NCI-H1436 (cell line): ENCODE measurements at places on chromosomes 1 and 21.

- DNase-seq, result no peak
Observed at GRCh38 chr1:162094271-162094670, 24.8 kb downstream of the NOS1AP start.

- DNase-seq, result no peak
Observed at GRCh38 chr1:199264911-199265310, 626.1 kb downstream of the PTPRC start.

DNA sequence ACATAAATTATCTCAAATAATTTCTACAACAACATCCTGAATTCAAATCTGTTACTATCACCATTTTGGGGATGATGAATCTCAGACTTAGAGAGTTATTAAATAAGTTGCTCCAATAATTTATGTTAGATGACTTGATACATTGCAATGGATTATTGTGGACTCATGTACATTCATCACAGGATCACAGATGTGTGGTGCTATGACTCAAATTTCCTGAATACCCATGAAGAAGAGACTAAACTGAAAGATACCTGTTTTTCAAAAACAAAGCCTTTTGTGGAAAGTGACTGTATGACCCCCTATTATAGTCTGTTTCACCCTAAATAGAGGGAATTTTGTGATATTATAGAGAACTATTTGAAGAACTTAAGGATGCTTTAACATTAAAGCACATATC lies 315.0 kb downstream of the PLA2G4A start:
- DNase-seq, result no peak

DNA sequence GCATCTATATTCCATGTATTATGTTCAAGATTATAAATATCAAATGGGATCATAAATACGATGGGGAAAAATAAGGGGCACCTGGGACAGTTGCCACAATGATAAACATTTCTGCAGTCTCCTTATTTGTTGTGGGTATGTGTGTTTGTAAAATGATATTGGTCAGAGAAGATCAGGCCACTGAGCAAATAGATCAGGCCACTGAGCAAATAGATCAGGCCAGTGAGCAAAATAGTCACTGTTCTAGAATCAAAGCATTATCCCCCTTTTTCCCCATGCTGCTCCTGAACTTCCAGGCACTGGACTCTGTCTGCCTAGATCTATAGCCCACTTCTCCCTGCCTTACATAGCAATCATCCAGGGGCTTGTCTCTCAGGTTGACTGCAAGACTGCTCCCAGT lies 599.8 kb upstream of the USP24 start:
- DNase-seq, result no peak

GRCh38 chr1:59767119-59767518 lies 47.6 kb upstream of the HOOK1 start:
- DNase-seq, result no peak

DNA sequence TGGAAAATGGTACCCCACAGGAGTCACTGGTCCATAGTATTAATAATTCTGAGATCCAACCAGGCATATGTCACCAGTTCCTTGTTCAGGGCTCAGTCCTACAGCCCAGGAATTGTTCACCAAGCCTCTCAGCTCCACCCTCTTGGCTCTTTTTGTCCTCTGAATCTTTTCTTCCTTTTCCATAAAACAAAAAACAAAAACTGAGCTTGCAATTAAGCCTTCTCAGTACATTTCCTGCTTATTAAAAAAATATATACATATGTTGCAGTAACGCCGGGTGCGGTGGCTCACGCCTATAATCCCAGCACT lies 23.4 kb upstream of the KIF1B start:
- no peak for DNase-seq

GRCh38 chr1:212753749-212754148 lies 37.8 kb downstream of the NSL1 start:
- DNase-seq, result no peak

GRCh38 chr1:6581561-6582305 lies 1.9 kb downstream of the ZBTB48 start:
- no peak for DNase-seq

DNA sequence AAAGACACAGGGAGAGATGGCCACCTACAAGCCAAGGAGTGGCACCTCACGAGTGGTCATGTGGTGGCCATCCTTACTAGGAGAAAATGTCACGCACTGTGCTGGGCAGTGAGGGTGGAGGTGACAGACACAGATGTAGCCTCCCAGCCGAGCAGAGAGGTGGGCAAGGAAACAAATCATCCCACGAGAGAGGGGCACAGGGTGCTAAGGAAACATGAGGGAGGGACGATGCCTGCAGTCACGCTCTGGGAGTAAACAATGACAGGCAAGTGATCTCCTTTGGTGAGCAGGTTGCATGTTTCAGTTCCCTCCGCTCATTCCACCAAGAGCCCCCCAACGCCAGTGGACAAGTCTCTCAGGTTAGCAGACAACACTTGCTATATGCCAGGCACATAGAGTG lies 65.8 kb downstream of the CD247 start:
- no peak for DNase-seq

DNA sequence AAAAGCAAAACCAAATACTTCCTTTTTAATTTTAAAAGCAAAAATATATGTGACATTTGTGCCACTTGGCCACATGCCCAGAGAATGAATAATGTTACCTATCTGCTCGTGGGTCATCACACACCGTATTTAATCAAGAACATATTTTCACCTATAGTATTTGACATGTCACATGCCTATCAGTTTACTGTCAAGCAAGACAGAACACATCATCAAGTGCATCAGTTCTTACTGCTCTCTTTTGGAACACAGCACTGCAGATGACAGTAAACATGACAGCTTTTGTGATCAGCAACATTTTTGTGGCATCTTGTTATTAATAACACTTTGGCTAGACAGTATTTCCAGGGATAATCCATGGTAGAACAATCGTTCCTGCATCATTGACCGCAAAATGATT lies 134.4 kb downstream of the LRRC7 start:
- no peak for DNase-seq

GRCh38 chr1:226026833-226027232 lies 27.7 kb upstream of the SDE2 start:
- DNase-seq, result no peak
